ENCODE measurements at places on chromosomes 1 and 21.
A peak's percentile ranks its signal among the peaks of the same experiment; 100 is the strongest.

- DNase-seq = no peak
Observed at GRCh38 chr1:43881415-43881814, 52.2 kb upstream of the ARTN start.

DNA sequence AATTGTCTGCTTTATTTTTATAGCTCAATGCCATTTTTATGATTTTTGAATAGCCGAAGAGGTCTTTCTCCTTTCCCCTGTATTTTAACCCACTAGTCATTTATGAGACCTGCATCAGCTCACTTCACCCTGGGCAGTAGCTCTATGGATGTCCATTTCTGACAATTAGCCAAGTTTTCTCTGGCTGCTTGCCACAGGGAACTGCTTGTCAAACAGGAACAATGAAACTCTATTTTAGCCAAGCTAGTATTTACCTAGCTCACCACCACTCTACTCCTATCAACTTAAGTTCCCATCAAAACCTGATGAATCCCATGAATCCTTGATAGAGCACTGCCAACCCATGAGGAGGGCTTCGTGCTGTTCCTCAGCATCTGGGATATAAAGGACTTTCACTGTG lies 406.7 kb downstream of the RWDD3 start:
- DNase-seq = no peak

DNA sequence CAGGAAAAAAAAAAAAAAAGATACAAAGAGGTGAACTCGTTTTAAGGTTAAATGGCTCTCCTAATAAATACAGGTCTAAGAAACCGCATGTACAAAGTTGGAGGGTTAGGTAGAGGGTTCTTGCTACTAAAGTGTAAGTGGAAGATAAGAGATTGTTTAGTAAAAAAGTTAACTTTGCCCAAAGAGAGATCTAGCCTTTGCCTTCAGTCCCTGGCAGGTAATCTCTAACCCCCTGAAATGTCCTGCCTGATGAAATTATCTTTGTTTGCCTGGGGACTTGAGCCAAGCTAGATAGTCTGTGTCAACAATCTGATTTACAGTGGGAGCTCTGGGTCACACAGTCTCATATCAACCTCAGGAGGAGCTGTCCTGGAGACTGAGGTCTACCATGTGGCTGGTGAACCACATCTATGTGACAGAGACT lies 57.6 kb downstream of the TRIM33 start:
- DNase-seq = no peak

GRCh38 chr1:97781762-97782337 lies 139.0 kb downstream of the DPYD start:
- no peak for DNase-seq

DNA sequence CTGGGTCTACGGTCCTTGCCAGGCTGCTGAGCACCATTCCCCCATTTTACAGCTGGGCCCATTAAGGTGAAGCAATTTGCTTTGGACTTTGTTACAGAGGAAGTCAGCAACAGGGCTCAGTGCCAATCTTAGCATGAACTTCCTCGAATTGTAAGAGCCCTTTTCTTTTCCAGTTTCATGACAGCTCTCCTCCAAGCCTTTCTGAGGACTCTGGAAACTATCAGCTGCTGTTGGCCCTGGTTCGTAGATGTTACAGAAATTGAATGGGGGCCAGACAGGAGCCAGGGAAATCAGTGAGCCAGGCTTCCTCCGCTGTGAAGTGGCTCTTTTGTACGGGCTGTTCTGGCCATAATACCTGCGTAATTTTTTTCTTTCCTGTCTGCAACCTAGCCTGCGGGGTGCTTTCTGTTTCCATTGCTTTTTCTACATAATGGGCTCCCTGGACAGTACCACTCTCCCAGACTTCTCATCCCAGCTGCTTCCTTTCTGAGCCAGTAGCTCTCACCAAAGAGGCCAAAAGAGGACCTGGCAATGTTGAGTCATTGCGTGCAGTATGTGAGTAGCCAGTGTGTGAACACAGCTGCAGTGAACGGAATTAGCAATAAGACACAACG lies 386.3 kb downstream of the DISC1 start:
- peak; percentile 38 for DNase-seq

DNA sequence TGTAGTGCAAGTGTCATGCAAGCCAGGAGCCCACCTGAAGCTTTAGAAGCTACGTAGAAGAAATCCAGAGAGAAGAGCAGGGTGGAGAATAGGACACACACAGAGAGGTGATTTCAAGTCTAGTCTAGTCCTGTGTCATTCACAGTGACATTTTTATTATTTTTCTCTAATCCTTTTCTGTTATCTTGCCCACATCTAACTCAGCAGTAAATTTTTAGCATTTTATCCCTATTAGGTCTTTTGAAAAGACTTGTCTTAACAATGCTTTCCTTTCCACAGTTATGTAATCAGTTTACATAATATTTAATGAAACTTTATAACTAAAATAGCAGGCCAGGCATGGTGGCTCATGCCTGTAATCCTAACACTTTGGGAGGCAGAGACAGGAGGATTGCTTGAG lies 198.6 kb downstream of the ADGRL2 start:
- DNase-seq = no peak

All from adipocyte (in vitro differentiated cells).